Right lung (tissue), 10 donors: ENCODE measurements at places on chromosomes 5 and 9.

DNA sequence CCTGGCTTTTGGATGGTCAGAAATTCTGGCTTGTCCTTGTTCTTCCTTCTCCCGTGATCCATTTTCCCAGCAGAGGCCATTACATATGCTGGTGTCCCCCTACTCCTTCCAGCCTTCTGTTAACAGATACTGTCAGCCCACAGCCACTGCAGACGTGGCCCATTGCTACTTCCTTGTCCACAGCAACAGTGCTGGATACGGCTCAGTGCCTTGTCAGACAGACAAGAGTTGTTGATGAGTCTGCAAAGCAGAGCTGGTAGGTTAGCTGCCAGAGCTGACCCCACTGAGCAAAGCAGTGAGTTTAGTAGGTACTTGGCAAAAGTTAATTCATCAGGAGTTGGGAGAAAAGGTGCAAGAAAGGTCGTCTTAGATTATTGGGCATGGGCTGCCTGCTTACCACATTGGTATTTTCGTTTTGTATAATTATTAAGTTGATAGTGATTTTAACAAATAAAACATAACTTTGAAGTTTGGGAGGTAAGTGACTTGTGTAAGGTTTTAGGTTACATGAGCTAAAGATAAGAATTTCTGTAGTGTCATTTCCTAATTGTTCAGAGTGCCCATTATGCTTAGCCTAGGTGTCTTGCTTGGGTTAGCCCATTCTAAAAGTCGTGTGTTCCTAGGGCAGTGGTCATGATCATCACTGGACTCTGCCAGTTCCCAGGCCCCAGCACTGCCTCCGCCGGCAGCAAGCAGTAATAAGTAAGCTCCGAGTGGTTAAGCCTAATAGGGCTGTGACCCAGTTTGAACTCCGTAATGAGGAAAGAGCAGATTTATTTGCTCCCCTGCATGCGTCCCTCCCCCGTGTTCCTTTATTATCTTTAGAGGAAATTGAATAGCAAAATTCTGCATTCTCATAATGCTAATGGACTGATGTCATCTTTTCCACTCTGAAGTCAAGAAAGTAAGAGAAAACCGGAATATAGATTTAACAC, 292.0 kb downstream of the FANCC start:
- peak; percentile 87 for DNase-seq

DNA sequence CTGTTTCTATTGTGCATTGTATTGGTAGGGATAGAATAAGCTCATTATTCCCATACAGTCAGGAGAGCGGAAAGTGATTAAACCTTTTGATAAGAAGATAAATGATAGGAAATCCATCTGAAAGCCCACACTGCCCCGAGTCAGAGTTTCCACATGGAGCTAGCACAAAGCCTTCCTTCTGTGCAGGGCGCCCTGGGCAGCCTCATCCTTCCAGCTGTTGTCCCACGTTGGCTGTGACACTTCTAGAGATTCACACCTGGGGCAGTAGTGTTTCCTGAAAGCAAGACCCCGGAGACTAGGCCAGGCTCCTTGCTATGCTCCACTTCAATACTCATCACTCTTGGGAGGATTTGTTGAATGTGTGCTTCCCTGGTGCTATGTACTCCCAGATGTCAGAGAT, 172.4 kb downstream of the SEMA6A start:
- DNase-seq, result no peak

- DNase-seq, result no peak
Observed at GRCh38 chr9:102225841-102226441, 487.5 kb upstream of the GRIN3A start.

GRCh38 chr9:71515626-71516025, 252.7 kb downstream of the CEMIP2 start:
- no peak for DNase-seq

- no peak for DNase-seq
Observed at GRCh38 chr9:26650325-26650724, 242.3 kb downstream of the CAAP1 start.

GRCh38 chr9:79984429-79985067, 412.8 kb downstream of the TLE4 start:
- DNase-seq, result no peak

GRCh38 chr5:96675882-96676281, 13.7 kb downstream of the CAST start:
- DNase-seq, result no peak

- DNase-seq, result no peak
Observed at GRCh38 chr9:89732295-89732938, 127.6 kb downstream of the GADD45G start.
